D721Med (cell line): ENCODE measurements at places on chromosomes 3 and 15.

DNA sequence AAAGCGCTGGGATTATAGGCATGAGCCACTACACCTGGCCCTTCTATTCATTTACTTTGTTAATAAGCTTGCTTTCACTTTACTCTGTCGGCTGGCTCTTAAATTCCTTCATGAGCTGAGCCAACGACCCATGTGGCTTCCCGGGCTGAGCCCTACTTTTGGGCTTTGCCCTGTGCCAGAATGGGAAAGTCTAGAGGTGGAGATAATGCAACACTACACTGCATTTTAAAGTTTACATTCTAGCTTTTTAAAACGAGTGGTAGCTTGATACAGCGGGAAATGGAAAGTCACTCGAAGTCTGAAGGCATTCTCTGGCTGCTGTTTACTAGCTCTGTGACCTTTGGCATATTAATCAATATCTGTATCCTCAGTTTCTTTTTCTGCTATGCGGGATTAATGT lies 49.0 kb upstream of the ZNF280D start:
- no peak for DNase-seq

DNA sequence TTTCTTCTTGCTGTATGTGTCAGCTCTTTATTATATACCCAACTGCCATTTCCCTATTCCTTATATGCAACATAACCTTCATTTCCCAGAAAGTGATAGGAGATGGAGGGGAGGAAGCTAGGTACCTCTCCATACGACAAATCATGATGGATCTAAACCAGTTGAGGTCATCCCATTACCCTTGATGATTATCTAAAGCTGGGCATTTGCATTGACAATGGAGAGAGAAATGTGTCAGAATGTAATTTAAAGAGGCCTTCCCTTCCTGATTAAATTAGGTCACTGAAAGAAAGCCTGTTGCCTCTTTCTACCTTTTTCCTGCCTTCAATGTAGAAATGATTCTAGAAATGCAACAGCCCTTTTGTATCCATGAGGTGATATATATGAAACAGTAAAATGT lies 81.9 kb downstream of the SUCNR1 start:
- DNase-seq = no peak

DNA sequence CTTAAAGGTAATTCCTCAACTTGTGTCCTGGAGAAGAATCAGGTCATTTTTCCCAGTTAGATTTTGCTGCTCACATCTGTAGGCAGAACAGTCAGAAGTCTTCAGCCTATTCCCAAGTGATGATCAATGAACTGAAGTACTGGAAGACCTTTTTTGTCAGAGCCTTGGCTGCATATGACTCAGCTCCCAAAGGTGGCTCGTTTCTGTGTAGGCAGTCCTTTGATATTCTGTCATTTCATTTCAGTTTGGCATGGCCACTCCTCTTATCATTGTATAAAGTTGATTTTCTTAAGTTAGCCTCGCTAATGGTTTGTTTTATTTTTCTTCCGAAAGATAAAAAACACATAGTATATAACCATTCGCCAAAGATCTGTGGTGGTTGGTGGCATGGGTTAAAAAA lies 90.7 kb downstream of the KLHL25 start:
- DNase-seq = no peak

GRCh38 chr3:123116116-123116515 lies 49.3 kb downstream of the PDIA5 start:
- no peak for DNase-seq

- no peak for DNase-seq
Observed at GRCh38 chr3:46878781-46879436, 1.4 kb downstream of the PTH1R start.

DNA sequence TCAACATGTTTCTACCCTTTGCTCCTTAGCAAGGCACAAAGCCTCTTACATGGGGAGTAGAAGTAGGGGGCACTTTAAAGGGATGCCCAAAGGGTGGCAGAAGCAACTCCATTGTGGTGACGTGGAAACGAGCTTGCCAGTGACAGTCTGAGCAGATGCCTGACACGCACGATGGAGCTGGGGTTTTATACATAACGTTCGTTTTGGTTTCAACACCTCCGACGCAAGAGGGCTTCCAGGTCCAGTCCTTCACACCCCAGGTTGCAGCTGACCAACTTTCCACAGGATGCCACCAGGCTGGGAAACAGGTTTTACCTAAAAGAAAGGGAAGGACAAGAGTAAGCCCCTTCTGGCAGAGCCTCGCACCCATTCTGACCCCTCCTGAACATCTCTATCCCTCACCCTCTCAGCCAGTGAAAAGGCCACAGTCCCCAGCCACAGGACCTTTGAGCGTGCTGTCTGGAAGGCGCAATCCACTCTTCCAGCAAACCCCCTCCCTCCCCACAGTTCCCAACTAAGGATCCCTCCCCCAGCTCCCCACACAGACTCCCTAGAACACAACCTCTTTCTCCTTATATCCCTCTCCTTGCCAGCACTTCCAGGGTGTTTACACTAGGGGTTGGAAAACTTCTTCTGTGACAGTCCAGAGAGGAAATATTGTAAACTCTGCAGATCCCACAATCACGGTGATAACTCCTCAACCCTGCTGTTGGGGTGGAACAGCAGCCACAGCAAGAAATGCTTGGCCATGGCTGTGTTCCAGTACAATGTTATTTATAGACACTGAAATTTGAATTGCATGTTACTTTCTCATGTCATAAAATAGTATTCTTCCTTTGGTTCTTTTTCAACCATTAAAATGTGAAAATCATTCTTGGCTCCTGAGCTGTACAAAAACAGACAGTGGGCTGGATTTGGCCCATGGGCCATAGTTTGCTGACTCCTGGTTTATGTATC lies 36.2 kb downstream of the FAM174B start:
- DNase-seq = no peak

GRCh38 chr3:11379824-11380701 lies 107.9 kb downstream of the ATG7 start:
- no peak for DNase-seq

DNA sequence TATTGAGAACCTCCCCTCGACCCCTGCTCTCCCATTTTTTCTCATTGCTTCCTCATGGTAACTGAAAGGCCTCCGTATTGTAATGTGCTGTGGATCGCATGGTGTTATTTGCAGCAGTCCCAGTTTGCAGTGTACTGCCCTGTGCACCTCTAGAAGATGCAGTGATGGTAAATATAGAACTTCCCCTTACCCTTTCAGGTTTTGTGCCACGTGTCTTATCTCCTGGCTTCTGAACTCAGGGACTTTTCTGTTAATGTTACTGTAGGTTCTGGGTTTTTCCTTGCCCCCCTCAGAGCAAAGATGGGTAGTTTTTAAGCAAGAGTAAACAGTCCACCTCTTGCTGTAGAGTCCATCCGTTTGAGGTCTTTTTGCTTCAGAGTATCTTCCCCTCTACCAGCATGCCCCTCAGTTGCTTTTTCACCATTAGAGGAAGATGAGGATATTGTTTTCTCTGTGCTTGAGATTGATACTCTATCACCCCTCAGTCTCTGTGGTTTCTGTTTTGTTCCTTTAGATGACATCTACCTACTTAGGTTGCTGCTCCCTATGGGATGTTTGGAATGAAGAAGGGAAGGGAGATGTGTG lies 22.4 kb downstream of the CHD2 start:
- no peak for DNase-seq

DNA sequence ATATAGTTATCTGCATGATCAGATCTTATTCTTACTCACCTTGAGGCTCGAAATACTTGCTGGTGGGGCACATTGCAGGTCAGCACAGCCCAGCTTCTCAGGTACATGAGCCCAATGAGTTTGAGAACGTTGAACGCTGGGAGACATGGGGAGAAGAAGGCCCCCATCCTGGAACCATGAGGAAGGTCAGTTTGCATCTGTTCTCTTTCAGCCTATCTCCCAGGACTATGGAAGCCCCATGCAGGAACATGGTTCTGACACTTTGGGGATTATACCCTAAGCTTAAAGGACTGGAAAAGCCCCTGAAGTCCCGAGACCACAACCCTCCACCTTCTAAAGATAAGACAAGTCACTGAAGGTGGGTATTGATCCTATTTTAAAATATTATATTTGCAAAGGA lies 17.4 kb upstream of the STARD5 start:
- DNase-seq = no peak
